Stimulated activated CD4-positive, alpha-beta T cell treated with anti-CD3 and anti-CD28 coated beads, Interleukin-2, amount 100 ng/mL, for 48 hours (primary cell): ENCODE measurements at places on chromosomes 3 and 15.
A peak's percentile ranks its signal among the peaks of the same experiment; 100 is the strongest.

GRCh38 chr15:96276438-96277210 is 53.9 kb upstream of the NR2F2 start:
- DNase-seq: no peak

GRCh38 chr3:179455954-179456353 is 4.7 kb upstream of the GNB4 start:
- no peak for DNase-seq

GRCh38 chr3:44561076-44561475 is 6.1 kb downstream of the ZKSCAN7 start:
- DNase-seq: no peak

- no peak for DNase-seq
Measured at GRCh38 chr15:64772488-64772887, 2.9 kb downstream of the RBPMS2 start.

DNA sequence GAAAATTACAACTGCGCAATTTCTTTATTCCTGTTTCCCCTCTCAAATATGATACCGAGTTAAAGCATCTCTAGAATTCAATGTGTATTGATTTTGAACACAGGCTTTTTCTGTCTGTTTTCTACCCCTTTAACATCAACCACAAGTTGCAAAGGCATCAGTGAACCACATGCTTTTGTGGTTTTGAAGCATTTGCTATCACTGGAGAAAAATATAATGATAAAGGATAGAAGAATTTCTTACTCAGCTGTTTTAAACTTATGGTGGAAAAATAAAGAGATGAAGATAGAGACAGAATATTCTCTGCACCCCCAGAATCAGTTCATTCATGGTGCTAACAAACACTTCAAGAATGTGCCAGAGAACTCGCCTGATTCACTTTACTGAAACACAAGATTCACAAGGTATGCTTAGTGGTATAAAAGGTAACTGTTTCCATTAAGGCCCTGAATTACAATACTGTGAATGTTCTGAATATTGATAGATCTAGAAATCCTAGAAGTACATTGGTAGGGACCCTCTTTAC is 9.5 kb upstream of the DPPA4 start:
- no peak for DNase-seq

- no peak for DNase-seq
Measured at GRCh38 chr3:9253327-9253726, 3.9 kb upstream of the SRGAP3 start.

DNA sequence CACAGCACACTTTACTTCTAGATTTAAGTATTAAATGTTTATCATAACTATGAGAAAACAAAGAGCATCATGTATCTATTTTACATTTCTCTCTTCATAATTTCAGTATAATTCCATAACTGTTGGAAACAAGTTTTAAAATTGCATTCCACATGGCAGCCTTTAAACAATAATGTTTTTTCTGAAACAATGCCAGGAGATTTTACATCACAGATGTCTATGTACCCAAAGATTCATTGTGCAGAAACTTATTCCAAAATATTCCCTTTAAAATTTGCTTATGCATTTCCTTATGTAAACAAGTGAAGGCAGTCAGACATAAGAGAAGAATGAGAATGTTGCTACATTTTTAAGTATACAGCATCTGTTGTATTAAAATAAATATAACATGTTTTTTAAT is 324.9 kb upstream of the COL8A1 start:
- no peak for DNase-seq

GRCh38 chr3:171792531-171792930 is 17.8 kb downstream of the PLD1 start:
- no peak for DNase-seq

DNA sequence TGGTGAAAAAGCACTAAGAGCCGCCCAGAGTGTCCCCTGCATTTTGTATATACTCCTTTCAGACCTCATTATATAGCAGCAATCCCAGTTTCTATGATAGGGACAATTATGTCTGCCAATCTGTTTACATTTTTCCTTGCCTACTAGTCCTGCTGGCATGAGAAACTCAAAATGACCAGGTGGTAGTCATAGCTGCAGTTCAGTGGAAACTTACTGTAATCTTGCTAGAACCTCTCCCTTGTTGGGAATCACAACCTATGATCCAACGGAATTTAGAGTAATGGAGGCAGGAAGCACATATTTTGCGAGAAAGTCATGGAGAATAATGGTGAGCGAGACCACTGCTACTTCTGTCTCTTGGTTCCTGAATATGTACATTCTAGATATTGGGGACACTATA is 28.6 kb upstream of the MINAR1 start:
- DNase-seq: no peak

DNA sequence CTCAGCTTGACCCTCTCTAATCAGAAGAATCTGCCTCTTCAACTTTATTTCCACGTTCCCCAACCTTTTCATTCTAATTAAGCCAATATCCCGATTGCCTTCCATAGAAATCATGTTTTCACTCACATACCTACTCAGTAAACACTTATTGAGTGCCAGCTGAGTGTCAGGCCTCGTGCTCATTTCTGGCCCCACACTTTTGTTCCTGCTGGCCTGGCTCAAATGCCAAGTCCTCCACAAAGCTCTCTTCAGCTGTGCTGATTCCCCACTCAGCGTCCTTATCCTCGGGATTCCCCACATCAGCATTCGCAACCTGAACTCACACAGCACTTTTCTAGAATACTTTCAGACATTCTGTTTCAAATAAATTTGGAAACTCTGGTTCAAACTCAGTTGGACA is 68.9 kb downstream of the THBS1 start:
- no peak for DNase-seq

DNA sequence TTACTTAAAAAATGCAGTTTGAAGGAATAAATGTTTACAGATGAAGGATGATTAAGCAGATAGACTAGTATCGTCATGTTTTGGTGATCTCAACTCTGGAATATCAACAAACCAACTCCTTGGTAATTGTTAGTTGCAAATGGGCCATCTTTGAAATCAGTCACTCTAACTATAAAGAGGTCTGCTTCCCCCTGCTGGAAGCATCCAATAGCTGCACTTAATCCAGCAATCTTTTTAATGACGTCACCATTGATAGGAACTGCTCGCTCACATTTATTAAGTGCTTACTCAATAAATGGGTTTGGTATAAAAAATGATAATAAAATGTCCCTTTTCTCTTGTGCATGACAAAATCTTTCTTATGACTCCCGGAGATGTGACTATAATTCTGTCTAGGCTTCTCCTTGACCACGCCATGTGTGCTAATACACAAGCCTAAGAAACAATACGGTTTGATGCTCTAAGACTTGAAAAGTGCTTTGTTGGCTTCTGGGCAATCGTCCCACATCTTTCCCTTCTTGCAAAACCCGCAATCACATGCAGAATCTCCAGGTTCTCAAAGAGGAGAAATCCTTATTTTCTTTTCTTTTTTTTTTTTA is 227.6 kb upstream of the POU1F1 start:
- peak; percentile 4 for DNase-seq

DNA sequence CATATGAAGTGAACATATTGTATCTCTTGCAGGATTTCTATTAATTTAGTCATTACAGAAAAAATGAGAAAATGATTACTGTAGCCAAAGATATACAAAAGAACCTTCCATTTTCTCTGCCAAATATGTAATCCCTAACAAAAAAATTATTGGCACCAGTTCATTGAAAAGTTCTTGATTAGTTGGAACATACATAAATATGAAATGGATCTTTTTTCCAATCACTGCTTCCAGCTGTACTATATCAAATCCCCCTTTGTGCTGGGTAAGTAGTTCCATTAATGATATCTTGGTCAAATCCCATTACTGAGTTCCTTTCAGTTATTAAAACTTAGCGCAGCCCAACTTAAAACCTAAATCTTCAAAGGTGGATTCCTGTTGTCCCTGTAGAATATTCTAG is 263.8 kb downstream of the SLC9A9 start:
- DNase-seq: no peak
